Endodermal cell (in vitro differentiated cells): ENCODE measurements at places on chromosomes 12 and 14.

DNA sequence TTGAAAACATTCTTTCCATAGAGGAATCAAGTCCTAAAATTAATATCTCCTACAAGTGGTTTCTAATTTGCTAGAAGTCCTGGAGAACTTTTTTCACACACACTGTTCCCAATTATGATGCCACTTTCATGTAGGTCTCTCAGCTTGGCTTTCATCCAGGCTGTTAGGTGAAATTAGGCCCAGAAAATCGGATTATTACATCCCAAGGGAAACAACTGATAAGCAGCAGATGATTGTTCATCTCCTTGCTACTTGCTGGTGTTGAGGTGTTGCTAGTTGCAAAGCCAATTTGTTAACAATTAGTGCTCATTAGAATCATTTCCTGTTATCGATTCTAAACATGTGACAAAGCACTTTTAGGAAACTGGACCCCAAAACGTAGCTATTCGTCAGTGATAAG lies 248.0 kb downstream of the PDZRN4 start:
- no peak for DNase-seq
- H3K36me3 ChIP-seq = no peaks in the 10 kb centered on the region
- peaks cover 7% of the 10 kb centered on the region for H3K4me1 ChIP-seq
- H3K27me3 ChIP-seq = no peaks in the 10 kb centered on the region

DNA sequence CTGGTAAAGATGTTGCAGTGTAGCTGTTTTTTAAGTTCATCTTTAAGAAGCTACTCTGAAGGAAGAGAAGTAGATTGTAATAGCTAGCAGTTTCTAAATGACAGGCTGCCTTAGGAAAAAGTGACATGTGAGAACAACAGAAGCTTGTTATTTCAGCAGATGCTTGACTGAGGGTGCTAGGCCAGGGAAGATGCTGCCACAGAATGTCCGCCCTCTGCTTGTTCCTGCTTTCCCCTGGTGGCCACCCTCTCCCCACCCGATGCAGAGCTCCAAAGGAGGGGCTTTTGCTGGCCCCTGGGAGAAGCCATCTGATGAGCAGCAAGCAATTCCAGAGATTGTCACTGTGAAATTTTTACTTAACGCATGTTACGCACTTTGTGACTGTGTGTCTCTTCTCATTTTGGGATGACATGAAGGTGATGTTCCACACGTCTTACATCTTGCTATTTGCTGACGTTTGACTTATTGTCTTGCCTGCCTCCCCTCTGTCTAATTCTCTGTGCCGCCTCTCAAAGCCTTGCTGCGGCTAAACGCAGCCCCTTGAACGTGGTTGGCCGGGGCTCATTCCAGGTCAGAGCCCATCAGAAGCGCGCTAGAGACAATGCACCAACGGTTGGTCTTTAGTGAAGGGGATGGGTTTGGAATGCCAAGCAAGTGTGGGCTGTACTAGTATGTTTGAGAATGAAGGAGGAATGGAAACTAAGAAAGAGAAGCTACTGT lies 44.8 kb downstream of the WDR20 start:
- H3K4me3 ChIP-seq = no peak overlapping the region
- DNase-seq = peak; percentile 52
- no peaks in the 10 kb centered on the region for H3K27me3 ChIP-seq
- no peaks in the 10 kb centered on the region for H3K4me1 ChIP-seq
- H3K36me3 ChIP-seq = no peaks in the 10 kb centered on the region

DNA sequence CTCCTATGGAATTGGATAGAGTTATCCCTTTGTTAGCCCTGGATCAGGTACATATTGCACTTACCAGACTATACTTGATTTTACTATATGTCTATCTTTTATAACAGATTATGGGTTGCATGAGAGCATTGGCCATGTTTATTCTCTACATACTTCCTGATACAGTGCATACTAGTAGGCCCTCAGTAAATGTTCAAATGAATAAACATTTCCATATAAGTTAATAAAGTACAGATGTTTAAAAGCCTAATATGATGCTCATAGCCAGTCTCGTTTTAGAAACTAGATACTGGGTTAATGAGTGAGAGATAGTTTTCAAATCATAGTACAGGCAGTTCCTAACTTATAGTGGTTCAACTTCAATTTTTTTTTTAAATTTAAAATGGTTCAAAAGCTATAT lies 39.5 kb upstream of the TOMM20L start:
- no peak overlapping the region for H3K27ac ChIP-seq
- no peaks in the 10 kb centered on the region for H3K27me3 ChIP-seq
- no peaks in the 10 kb centered on the region for H3K4me1 ChIP-seq
- H3K36me3 ChIP-seq = peaks cover 75% of the 10 kb centered on the region
- no peak for DNase-seq

DNA sequence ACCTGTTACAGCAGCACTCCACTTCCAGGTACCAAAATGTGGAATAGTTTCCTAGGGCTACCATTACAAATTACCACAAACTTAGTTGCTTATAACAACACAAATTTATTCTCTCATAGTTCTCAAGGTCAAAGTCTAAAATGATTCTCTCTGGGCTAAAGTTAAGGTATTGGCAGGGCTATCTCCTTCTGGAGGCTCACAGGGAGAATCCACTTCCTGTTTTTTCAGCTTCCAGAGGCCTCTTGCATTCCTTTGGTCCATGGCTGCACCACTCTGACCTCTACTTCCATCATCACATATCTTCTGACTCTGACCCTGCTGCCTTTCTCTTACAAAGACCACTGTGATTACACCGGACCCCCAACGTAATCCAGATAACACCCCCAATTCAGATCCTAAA lies 2.9 kb upstream of the GARIN6 start:
- DNase-seq = no peak
- no peak overlapping the region for H3K4me3 ChIP-seq
- peaks cover 8% of the 10 kb centered on the region for H3K36me3 ChIP-seq

GRCh38 chr12:108559007-108559655 lies 1.8 kb downstream of the SART3 start:
- peak; percentile 72 for DNase-seq
- H3K27me3 ChIP-seq = no peaks in the 10 kb centered on the region
- no peak overlapping the region for H3K27ac ChIP-seq
- peaks cover 25% of the 10 kb centered on the region for H3K36me3 ChIP-seq

DNA sequence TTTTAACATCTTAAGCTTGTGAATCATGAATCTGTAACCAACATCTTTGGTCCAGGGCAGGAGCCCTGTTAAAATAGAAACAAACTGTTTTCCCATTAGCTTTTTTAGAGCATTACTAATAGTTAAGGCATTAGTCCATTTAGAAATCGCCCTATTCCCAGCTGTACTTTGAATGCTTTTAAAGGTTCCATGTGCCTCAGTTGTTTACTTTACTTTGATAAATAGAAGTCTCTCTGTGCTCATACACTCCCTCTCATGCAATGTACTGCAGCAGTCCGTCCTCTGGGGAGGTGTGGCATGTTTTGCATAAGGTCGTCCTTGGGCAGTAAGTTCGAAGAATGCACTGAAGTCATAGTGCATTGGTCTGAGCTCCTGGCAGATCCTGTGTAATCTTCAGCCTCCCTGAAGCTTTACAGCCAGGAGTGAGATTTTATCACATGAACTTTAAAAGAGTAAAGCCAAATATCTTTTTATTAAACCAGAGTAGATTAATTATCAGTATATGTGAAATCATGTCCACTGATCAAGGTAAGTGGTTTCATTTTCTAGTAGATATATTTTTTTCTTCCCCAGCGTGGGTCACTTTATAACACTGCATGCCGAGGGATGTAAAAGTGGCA lies 134.7 kb downstream of the FGD4 start:
- no peaks in the 10 kb centered on the region for H3K4me1 ChIP-seq
- no peak for DNase-seq
- no peaks in the 10 kb centered on the region for H3K36me3 ChIP-seq
- H3K4me3 ChIP-seq = no peak overlapping the region

- no peak for DNase-seq
- H3K27ac ChIP-seq = no peak overlapping the region
- no peaks in the 10 kb centered on the region for H3K27me3 ChIP-seq
Observed at GRCh38 chr12:40474630-40475029, 217.6 kb upstream of the CNTN1 start.

- no peak overlapping the region for H3K4me3 ChIP-seq
- no peaks in the 10 kb centered on the region for H3K27me3 ChIP-seq
- peak; percentile 84 for DNase-seq
- no peaks in the 10 kb centered on the region for H3K36me3 ChIP-seq
- peaks cover 3% of the 10 kb centered on the region for H3K4me1 ChIP-seq
Observed at GRCh38 chr14:77076113-77076631, 21.9 kb upstream of the CIPC start.

DNA sequence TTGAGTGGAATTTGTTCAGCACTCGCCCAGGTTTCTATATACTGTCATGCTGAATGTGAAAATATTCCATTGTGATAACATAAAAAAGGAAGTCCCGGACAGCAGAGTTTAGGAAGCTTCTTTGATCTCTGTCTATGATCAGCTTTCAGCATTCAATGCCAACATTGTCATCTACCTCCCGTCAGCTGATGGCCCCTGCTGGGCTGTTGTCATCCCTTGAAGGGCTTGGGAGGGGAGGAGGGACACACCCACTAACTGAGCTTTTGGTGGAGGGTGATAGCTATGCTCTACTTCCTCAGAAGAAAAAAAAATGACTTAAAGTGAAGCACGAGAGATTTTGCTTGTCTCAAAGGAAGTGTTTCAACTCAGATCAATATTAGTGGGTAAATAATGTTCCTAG lies 4.7 kb upstream of the KRT77 start:
- no peak for DNase-seq
- no peak overlapping the region for H3K4me3 ChIP-seq
- H3K27me3 ChIP-seq = peaks cover 20% of the 10 kb centered on the region

DNA sequence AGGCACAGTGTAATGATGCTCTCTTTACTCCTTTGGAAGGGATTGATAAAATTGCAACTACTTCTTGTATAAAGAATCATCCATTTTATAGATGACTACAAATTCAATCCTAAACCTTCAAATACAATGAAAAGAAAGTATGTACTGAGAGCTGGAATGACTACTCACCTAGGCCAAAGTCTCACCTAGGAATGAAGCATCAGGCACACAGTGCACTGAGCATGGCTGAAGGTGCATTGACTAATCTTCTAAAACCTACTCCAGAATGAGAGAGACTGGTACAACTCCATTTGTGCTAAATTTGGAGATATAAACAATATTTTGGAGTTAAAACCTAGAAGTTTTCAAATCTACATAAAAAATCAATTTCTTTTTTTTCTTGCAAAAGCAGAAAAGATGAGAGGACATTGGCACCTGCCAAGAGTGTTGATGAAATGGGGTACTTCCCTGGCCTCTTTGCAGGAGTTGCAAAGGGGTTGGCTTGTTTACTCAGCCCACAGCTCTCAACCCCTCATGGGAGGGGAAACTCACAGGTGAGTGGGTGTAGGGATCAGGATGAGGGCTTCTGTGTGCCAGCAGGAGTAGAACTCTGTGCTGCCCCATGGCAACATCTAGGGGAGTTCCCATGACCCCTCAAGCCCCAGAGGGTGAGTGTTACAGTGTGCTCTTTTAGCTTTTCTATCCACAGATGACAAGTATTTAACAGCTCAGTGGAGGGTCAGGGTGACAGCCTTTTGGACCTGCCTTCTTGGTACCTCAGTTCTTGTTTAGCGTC lies 31.3 kb downstream of the CLECL1 start:
- no peaks in the 10 kb centered on the region for H3K4me1 ChIP-seq
- no peak overlapping the region for H3K27ac ChIP-seq
- no peak overlapping the region for H3K4me3 ChIP-seq

DNA sequence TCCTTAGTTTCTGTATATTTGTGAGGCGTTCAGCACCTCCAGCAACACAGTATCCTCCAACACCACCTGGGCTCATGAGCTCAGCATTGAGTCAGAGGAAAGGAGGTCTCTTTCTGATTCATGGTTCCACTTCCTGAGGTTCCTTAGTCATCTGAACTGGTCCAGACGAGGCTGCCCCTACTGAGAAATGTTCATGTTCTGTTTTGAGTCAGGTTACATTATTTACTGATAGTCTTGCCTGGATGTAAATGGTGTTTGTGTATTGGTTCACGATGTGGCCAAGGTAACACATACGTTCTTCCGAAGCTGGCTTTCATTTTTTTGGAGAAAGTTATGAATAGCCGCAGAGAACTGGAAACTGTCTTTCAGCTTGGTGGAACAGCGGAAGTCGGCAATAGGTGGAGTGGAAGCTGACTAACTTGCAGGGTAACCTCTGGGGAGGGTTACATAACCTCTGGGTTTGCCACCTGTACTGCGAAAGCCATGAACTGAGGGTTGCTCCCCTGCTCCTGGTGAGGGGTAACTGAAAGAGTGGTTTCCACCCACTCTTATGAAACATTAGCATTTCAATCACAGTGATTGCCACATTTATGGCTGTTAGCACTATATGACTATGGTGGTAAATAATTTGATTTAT lies 42.2 kb upstream of the MANSC4 start:
- H3K27me3 ChIP-seq = no peaks in the 10 kb centered on the region
- no peaks in the 10 kb centered on the region for H3K4me1 ChIP-seq
- no peak overlapping the region for H3K27ac ChIP-seq
- peak; percentile 25 for DNase-seq
- no peaks in the 10 kb centered on the region for H3K36me3 ChIP-seq
- no peak overlapping the region for H3K4me3 ChIP-seq

- H3K27me3 ChIP-seq = no peaks in the 10 kb centered on the region
- no peak for DNase-seq
- H3K4me3 ChIP-seq = peak overlapping the region; percentile 18
- H3K27ac ChIP-seq = peak overlapping the region; percentile 57
- H3K36me3 ChIP-seq = peaks cover 16% of the 10 kb centered on the region
Observed at GRCh38 chr12:123242116-123242904, 9.1 kb downstream of the MTRFR start.

DNA sequence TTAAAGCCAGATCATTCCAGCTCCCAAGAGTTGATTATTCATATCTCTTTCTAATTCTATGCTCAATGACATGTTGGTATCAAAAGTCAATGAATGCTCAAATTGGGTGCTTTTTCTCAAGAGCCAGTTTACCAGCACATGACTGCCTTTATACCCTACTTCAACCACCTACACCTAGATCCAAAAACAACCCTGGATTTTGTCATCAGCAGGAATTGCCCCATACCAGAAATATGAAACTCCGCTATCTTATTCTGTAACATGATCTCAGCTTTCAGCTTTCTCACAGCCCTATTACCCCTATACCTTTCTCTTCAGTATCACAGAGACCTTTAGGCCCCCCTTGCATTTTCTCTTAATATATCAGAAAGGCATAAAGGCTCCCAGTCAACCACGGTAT lies 32.3 kb upstream of the ESR2 start:
- no peaks in the 10 kb centered on the region for H3K4me1 ChIP-seq
- H3K4me3 ChIP-seq = no peak overlapping the region
- DNase-seq = no peak

- no peak for DNase-seq
- H3K4me3 ChIP-seq = no peak overlapping the region
- no peaks in the 10 kb centered on the region for H3K27me3 ChIP-seq
Observed at GRCh38 chr12:57872362-57872761, 25.8 kb upstream of the CTDSP2 start.
